AG10803 (cell line): ENCODE measurements at places on chromosomes 16 and 17.
A peak's percentile ranks its signal among the peaks of the same experiment; 100 is the strongest.

GRCh38 chr16:55017321-55017720, 86.7 kb downstream of the IRX5 start:
- no peak for DNase-seq

GRCh38 chr17:48583708-48584222, 5.6 kb upstream of the HOXB4 start:
- no peak for DNase-seq

DNA sequence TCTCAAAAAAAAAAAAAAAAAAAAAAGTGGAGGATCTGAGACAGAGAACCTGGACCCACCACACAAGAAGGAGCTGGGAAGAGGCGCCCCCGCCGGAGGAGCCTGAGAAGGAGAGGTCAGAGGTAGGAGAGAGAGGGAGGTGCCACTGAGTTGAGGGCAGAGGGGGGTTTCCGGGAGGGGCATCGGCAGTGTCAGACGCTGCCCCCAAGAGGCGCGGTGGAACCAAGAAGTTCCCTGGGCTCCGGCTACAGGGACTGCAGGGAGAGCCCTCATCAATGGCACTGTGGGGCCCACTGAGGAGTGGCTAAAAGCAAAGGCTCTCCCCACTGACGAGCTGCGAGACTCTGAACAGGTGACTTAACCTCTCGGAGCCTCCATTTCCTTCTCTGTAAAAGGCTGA, 4.2 kb downstream of the CCDC42 start:
- no peak for DNase-seq

GRCh38 chr17:49439673-49440571, 25.2 kb upstream of the PHB1 start:
- peak; percentile 10 for DNase-seq

- DNase-seq: no peak
Measured at GRCh38 chr17:7849130-7849750, 5.6 kb upstream of the TMEM88 start.

GRCh38 chr17:81228834-81229665, 6.3 kb upstream of the CEP131 start:
- no peak for DNase-seq

- DNase-seq: no peak
Measured at GRCh38 chr16:29765167-29766032, 12.7 kb upstream of the ZG16 start.

DNA sequence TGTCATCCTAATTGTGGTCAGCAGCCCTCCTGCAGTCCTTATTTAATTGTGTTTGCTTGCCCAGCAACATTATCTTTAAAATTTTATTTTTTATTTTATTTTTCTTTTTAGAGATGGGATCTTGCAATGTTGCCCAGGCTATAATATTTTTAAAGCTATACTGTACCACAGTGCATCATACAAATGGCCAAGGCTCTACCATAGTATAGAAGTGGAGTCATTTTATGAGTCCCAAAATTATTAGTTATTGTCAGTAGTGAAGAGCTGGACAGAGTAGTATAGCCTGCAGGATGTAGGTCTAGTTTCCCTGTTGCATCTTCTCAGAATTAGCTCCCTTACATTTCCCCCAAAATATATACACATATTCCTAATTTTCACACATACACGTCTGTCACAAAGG, 44.1 kb downstream of the GAN start:
- DNase-seq: no peak

DNA sequence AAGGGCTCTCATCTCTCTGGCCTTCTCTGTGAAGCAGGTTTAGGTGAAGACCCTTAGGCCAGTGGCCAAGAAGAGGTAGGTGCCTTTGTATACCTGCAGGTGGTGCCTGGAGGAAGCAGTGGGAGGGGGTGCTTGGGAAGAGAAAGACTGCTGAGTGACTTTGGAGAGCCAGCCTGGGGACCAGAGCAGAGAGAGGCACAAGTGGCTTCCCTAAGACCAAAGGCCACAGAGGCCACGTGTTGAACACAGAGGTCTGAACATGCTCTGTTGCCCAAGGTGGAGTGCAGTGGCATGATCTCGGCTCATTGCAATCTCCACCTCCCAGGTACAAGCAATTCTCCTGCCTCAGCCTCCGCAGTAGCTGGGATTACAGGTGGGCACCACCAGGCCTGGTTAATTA, 103.5 kb downstream of the CPPED1 start:
- DNase-seq: no peak

GRCh38 chr16:78363843-78364555, 264.5 kb downstream of the WWOX start:
- DNase-seq: no peak

- DNase-seq: no peak
Measured at GRCh38 chr17:9169116-9169515, 147.8 kb downstream of the NTN1 start.

DNA sequence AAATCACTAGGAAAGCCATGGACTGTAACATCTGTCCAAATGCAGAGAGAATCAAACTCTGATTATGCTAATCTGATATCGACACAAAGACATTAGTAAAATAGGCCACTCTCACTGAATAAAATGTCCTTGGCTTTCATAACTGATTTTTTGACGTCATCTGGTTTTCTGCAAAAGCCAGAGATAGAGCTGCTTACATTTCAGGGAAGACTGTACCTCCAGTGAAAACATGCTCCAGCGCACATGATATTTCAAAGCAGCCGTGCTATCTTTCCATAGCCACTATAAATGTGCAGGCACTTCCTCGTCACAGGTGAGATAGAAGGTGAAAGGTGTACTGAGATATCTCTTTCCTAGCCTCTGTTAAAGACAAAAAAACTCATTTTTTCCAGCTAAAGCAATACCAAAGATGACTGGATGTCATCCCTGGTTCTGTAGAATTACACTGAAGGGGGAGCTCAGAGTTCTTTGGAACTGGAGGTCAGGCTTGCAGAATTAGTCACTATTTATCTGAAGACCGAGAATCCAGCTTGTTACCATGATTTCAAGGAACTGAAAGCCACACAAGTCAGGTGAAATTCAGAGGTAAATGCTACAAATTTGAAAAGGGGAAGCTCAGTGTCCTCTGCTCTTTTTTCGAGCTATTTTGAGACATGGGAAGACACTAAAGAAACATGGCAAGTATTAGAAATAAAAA, 249.5 kb downstream of the CA10 start:
- DNase-seq: no peak

DNA sequence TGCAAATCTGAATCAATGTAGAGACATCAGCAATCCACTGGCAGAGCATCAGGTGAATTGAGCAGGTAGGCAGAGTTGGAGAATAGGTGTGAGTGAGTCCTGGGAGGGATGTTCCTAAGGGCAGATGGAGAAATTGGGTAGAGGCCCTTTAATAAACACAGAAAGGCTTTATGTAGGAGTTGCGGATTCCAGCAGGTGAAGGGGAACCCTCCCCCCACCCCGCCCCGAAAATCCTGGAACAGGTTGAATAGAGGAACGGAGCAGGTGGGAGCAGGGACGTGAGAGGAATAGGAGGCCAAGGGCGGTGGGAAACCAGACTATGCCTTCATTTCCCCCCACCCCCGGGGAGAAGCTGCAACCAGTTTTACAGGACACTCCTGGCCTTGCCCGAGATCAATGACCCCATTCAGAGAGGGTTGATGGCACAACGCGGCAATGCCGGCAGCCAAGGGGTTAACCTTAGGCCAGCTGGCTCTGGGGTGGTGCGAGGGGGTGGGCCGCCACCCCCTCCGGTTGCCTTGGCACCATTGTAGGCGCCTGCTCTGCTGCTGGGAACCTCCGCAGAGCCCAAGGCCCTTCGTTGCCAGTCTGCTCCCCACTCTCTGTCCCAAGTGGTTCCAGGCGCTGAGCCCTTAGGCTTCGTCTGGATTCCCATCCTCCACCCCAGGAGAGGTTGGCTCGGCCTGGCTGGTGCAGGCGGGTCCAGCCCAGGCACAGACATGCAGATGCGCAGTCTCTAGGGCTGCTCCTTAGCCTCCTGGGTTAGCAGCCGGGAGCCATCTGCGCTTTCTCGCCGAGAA, 814 bp upstream of the RUNDC3A start:
- peak; percentile 34 for DNase-seq

DNA sequence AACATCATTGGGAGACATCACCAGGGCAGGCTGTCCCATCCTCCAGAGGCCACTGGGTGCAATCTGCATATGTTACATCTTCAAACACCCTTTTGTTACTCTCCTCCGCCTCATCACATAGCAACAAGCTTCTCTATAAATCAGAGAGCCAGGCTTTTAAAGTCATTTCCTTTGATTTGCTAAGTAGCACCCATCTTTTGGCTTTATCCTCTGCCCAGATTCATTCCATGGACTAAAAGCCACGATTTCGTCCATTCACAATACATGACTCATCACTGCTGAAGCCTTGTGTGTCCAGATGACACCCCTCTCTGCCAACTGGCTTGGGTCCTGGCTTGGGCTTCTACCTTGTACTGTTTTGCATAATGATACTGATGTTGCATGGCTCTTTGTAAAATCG, 2.0 kb upstream of the KRT38 start:
- peak; percentile 96 for DNase-seq

DNA sequence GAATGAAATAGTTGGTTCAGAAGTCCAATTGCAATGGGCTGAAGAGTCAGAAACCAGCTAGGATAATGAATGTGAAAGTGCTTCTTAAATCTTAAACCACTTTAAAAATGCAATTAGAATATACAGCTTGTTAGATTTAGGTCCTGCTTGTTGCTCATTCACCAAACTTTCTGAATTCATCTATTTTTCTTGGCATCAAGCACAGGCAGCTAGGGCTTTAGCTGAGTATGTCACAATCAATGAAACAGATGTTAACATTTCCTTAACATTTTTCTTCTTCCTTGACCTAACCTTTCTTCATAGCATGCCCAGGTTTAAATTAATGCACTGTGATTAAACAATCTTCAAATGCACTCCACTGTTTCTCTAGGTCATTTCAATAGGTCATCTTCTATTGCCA, 14.4 kb downstream of the KIF2B start:
- DNase-seq: no peak

DNA sequence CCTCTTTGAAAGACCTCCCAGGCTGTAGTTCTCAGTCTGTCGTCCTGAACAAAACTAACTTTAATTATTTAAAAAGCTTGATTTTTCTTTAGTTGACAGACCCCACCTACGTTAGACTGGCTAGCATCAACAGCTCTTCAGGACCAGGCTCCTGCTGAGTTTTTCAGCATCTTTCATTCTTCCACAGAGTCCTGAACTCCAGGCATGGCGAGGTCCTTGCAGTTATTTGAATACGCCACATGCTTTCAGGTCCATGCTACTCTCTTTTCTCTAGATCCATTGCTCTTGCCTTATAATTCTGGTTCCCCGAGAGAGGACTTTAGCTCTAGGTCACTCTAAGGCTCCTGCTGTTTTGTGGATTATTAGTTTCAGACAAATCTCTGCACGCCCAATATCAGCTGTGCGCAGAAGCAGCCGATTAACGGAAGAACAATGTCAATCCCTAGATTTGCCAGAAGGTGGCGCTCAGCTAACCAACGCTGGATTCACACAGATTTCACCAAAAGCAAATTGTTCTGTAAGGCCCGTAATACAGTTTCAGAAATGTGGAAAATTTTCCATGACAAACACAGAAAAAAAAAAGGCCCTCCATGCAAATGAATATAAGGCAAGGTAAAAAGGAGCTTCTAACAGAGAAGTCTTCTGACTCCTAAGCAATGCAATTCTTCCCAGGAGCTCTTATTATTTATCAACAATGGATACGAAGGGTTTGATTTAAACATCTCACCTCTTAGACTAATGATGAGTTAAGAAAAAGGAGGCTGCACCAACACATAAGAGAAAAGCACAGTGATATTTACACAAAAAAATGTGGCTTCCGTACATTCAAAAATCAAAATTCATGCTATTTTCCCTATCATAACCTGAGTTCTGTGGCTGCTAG, 33.5 kb upstream of the BCO1 start:
- DNase-seq: peak; percentile 61

- DNase-seq: peak; percentile 45
Measured at GRCh38 chr17:73710095-73710592, 65.9 kb upstream of the SDK2 start.

DNA sequence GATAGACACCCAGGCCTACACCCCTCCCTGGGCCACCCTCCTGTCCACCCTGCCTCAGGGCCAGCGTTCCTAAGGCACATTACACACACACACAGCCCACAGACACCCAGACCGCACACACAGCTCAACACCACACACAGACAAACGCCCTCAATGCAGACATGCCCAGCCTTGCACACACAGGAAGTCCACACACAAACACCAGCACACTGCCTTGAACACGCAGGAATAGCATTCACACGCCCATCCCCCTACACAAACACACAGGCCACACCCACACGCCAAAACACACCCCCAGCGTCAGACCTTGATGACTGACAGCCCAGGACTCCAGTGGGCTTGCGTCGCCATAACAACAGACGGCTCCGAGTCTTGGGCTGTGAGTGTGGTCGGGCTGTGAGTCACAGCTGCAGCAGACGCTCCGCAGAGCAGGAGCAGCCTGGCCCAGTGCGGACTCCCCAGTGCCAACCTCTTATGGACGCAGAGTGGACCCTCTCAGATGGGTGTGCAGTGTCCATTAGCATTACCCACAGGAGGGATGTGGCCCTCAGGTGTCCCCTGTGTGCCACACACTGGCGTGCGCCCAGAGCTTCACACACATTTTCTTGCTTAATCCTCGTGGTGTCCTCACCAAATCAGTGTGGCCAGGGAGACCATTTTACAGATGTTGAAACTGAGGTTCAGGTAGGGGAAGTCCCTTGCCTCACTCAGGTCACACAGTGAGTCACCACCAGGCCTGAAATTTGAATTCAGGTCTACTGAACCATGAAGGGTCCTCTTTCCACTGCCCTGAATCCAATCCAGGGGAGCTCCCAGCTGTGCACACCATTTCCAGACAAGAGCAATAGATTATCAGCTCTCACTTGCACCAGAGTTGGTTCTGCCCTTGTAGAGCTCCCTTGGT, 17.8 kb upstream of the RAI1 start:
- DNase-seq: peak; percentile 95

DNA sequence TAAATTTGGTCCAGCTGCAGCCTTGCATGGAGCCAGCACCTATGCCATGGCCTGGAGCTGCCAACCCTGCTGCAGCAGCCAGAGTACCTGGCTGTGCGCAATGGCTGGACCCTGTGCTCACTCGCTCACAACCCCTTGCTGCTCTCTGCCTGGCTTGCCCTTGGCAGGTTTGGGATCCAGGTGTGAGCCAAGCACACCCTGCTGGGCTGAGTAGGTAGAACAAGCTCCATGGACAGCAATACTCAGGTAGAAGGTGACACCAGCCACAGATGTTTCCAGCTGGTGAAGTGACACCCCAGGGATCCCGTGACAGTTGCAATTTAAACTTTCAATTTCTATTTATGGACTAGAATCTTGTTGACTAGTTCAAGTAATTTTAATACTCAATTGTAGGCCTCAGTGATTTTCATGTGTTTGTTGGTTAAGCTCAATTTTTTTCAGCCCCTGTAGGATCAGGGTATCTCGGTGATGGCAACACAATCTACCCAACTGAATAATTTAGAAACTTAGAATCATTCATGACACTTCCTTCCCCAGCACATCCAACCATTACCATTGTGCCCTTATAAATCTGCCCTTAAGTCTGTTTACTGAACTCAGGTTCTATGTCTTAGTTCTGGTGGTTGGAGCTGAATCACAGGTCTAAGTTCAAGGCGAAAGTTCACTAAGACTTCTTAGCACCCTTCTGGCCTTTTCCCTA, 480.0 kb downstream of the PMP22 start:
- DNase-seq: no peak

- DNase-seq: peak; percentile 88
Measured at GRCh38 chr16:80027007-80027965, 426.7 kb upstream of the MAF start.
